NCI-H345 (cell line): ENCODE measurements at places on chromosomes 13 and 19.

DNA sequence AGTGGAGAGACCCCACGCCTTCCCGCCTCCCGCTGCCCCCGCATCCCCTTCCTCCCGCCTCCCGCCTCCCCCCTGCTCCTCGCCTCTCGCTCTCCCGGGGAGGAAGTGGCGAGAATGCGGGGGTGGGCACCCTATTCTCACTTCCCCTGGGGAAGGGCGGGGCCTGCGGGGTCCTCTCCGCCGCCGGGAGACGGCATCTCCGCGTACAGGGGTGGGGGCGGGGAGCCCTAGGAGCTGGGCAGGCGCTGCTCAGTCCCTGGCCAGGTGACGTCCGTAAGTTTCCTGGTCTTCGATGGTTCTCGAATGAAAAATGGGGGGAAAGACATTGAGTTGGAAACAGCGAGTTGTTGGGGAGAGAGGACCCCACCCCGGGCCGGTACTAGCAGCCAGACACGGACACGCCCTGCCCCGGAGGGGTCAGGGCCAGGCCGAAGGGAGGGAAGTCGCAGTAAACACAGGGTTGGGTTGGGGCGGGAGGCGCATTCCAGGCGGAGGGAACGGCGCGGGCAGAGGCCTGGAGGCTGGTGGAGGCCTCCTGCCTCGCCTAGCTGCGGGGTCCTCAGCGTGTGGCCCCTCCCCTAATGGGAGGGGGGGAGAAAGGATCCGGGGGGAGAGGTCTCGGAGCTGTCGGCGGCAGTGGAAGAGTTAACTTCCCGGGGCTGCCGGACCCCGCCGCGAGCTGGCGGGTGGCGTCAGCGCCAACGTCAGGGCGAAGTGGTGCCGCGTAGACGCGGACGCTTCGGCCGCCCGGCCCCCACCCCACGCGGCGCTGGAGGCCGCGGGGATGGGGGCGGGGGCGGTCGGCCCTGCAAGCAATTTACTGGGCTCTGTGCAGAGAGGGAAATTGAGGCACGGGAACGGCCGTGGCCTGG, 10.4 kb upstream of the JUND start:
- peak; percentile 28 for DNase-seq

- no peak for DNase-seq
Measured at GRCh38 chr19:39937787-39938186, 3.4 kb upstream of the FCGBP start.

DNA sequence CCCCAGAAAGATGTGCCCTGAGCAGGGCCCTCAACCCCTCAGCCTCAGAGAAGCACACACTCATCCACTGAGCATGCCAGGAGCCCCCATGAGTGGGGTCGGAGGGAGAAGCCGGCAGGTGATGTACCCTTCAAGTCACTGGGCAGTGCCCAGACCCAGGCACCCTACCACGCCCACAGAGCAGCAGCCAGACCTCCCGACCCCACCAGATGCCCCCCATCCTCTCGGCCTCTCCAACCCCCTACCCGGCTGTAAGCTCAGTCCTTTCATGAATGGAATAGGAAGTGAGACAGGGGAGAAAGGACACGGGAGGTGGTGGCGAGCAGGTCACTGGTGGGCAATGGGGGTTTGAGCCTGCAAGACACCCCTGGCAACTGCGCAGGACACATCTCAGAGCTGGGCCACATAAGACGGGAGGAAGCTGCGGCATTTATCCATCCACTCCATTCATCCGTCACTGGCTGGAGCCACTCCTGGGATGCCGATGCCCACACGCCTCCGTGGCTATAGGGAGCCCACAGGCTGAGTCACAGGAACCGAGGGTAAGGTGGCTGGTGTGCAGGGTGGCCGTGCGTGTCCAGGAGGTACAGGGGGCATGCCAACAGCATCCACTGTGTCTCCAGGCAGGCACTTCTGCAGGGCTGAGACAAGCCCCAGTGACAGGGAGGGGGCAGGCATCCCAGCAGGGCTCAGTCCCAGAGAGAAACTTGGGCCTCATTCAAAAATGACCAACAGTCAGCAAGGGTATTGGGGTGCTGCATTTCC, 23.8 kb upstream of the VSTM2B start:
- no peak for DNase-seq

- DNase-seq: no peak
Measured at GRCh38 chr13:109587689-109588088, 198.7 kb downstream of the IRS2 start.

DNA sequence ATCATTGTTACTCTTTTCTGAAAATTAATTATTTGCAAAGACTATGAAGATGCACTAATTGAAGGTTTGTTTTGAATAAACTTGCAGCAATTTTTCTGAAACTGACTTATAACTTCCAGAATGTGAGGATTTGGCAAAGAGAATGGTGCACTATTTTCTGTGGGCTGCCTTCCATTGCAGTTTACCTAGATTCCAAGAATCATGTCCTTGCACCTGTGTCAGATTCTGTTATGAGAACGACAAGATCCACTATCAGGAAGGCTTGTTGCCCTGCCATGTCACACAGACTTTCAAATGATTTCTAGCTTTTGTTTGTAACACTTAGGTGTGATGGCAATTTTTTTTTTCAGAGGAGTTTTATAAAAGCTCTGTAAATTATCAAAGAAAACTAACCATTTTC, 5.6 kb upstream of the SLAIN1 start:
- no peak for DNase-seq

- DNase-seq: peak; percentile 55
Measured at GRCh38 chr13:73519396-73520116, 460.8 kb downstream of the KLF5 start.

- DNase-seq: no peak
Measured at GRCh38 chr13:91704398-91704797, 306.0 kb downstream of the GPC5 start.

DNA sequence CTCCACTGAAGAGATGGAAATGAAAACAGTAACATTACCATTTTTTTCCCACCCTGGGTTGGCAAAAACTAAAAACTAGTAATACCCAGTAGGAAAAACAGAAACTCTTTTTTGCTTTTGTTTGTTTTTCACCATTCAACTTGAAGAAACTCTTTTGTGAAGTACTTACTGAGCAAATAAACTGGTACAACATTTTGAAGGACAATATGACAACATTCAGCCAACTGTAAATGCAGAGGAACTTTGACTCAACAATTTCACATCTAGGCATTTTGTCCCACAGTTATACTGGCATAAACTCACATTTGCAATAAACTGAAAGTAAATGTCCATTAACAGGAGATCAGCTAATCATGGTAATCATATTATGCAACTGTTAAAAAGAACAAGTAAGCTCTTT, 152.5 kb downstream of the RNF17 start:
- no peak for DNase-seq

GRCh38 chr13:91127995-91128394, 219.5 kb upstream of the MIR17HG start:
- DNase-seq: no peak

DNA sequence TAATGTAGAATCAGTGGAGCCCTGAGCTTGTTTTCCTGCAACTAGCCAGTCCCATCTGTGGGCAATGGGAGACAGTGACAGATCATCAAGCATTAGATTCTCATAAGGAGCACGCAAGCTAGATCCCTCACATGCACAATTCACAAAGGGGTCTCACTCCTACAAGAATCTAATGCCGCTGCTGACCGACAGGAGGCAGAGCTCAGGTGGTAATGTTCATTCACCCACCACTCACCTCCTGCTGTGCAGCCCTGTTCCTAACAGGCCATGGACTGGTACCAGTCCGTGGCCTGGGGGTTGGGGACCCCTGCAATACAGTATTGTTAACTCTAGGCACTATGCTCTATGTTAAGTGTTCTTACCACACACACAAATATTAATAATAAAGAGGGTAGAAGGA, 362.8 kb downstream of the RBM26 start:
- DNase-seq: no peak

DNA sequence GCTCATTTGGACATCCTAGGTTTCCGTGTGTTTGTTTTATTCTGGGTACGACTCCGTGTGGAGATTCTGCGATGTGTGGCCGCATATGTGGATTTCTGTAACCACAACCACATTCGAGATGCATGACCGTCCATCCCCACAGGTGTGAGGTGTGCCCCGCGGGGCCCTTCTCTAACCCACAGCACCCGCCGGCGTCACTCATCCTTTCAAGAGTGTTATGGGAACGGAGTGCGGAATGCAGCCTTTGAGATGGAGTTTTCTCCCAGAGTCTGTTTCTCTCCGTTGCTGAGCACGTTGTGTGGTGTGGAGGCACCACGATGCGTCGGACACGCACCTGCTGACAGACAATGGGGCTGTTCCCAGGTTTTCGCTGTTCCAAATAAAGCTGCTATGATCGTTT, 40.0 kb downstream of the C13orf46 start:
- DNase-seq: no peak

GRCh38 chr13:31468114-31468902, 268.5 kb downstream of the B3GLCT start:
- no peak for DNase-seq

DNA sequence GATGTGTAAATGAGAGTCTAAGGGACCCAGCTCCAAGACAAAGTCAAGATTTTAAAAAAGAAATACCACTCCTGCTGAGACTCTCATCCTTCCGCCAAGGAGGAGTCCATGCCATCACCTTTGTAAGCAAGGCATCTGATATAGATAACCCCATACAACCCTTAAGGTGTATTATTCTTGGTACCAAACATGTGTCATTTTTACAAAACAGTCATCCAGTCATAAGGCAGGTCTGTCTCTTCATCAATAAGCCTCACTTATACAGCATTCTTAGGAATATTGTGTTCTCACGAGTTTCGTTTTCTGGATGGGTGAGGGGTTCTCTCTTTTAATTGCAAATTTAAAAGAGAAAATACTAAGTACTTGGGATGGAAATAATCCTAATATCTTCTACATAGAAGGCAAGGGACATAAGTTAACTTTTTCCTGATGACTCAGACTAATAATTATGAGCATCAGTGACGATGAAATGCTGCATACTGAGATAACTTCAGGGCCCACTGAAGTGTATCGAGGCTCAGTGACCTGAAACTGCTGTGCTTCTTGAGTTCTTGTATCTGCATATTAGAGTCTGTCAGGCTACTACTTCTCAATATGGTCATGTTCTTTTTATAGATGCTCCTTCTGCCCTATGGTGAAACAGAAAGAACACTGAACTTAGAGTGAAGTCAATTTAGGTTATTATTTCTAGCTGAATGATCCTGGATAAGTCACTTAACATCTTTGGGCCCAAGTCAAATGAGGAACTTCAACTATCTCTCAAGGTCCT, 166.6 kb downstream of the KLF12 start:
- no peak for DNase-seq

DNA sequence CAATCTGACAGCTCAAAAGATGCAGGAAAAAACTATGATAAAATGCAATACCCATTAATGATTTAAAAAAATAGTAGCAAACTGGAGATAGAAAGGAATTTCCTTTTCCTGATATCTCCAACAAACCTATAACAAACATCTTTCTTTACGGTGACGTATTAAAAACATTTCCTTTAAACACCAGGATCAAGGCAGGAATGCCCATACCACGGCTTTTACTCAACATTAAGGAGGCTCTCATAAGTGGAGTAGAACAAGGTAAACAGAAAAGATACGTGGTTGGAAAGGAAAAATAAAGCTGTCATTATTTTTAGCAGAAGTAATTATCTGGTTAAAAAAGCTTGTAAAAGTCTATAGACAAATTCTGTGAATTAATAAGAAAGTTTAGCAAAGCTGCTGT, 61.1 kb downstream of the MIPEP start:
- no peak for DNase-seq

DNA sequence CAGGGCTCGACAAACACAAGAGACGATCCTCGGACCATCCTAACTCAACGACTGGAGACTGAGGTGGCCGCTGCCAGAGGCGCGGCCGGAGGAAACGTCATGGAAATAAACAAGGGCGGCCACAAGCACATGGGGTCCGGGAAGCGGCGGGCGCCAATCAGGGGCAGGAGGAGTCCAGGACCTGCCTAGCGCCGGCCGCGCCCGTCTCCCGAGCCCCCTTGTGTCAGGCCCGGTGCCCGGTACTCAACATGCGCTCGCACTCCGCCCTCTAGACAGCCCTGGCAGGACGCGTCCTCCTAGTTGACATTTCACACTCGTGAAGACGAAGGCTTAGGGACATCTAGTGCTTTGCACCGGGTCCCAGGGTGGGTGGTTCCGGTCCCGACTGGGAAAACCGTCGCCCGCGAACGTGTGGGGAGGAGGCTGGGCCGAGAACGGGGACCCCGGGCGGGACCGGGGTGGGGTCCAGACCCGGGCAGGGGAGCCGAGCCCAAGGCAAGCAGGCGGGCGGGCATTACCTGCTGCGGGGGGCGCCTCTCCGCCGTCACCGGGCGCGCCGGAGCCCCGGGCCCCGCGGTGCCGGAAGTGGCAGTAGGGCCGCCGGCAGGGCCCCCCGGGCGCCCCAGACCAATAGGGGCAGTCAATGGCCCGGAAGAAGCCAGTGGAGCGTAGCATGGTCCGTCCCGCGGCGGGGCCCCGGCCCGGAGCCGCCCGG, 442 bp downstream of the REXO1 start:
- DNase-seq: no peak

DNA sequence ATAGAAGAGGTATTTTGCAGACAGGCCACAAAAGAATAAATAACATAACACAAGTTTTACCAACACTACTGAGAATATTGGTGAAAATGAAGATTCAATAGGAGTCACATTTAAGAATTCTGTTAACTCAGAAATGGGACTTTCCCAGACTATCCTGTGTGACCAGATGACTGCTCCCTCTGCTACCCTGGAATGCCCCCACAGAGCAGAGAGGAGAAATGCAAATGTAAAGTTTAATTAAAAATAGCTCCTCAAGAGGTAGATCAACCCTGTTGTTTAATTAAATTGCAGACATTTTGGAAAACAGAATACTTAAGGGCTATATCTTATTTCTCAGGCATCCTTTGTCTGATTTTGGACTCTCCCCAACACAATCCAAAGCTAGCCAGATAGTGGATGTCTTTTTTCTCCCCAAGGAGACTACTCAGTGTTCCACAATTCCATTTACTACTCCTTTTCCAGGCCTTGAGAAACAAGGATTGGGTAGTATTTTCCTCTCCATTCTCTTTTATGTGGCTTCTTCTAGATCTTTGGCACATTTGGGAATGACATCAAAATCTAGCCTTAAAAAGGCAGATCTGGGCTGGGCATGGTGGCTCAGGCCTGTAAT, 104.7 kb upstream of the TSC22D1 start:
- no peak for DNase-seq

GRCh38 chr19:5081443-5082161, 112.7 kb downstream of the KDM4B start:
- no peak for DNase-seq

DNA sequence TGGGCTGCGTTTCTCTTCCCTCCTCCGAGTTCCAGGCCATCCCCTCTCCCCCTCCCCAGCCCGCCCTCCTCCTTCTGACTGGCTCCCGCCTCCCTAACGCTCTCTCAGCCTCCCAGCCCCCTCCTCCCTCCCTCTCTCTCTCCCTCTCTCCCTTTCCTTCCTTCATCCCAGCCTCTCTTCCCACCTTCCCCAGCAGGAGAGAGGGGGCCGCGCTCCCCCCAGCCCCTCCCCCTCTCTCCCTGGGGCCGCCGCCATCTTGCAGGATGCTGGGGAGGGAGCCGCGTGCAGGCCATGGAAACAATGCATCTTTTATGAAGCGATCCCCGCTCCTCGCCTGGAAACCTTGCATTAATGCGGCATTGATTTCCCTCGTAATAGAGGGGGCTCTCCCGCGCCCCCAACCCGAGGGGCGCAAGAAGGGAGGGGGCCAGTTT, 42.6 kb upstream of the ADGRL1 start:
- peak; percentile 28 for DNase-seq
